ENCODE measurements at places on chromosomes 7 and 10.

GRCh38 chr7:101596898-101597297, 32.2 kb downstream of the MYL10 start:
- DNase-seq = no peak

DNA sequence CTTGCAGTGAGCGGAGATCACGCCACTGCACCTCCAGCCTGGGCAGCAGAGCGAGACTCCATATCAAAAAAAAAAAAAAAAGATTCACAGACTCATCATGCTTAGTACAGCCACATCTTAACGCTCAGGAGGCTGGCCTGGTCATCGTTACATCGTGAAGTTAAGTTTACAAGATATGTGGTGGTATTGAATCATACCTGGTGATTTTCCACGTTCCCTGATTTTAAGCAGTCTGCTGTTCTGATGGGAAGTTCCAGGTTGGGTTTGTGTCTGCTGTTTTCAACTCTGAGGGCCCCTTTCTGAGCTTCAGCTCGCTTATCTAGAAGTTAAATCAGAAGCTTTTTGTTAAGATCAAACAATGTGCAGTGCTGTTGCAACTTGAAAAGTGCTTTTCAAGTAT, 6.9 kb downstream of the PPP2R2D start:
- DNase-seq = peak; percentile 40

DNA sequence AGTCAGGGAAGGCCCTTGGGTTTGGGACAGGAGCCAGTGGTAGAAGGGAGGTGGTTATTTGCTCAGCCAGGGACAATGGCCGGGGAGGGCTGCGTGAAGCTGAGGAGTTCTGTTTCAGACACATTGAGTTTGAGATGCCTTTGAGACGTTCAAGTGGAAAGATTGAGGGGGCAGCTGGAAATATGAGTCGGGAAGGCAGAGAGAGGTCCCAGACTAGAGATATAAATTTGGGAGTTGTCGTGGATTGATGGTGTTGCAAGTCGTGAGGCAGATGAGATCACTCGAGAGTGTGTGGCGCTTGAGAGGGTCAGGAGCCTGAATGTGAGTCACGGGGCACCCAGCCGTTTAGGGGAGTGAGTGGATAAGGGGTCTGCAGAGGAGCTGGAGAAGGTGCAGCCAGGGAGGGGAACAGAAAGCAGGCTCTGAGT, 73.3 kb downstream of the ZMIZ1 start:
- DNase-seq = no peak

DNA sequence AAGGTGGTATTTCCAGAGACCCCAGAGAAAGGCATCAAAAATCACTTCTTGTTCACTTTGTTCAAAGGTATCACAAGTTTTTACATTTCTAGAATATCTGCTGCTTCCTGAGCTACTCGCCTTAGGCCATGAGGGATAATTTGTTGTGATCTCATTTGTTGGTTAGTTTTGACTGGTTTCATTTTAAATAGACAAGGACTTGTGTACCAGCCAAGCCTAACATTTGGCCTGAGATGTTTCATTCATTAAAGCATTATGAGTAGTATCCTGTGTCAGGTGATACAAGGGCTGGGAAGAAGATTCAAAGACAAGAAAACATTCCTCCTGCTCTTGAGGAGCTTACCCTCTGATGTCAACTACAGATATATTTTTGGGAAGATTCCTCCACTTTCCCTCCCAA, 170.3 kb upstream of the FAM171A1 start:
- DNase-seq = no peak

DNA sequence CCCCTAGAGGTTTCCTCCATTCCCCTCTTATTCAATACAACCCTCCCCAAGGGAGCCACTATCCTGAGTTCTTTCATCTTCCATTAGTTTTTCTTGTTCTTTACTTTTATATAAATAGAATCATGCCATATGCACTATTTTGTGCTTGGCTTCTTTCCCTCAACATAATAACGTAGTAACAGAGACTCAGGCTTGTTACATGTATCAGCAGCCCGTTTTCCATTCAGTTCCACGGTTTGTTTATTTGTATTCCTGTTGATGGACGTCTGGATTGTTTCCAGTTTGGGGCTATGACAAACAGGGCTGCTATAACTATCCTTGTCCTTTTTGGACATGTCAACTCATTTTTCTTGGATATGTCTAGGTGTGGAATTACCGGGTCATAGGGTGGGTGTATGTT, 264.4 kb upstream of the MKI67 start:
- DNase-seq = no peak

- DNase-seq = no peak
These were observed 21.9 kb upstream of the NEUROD6 start for GRCh38 chr7:31362401-31362800.

DNA sequence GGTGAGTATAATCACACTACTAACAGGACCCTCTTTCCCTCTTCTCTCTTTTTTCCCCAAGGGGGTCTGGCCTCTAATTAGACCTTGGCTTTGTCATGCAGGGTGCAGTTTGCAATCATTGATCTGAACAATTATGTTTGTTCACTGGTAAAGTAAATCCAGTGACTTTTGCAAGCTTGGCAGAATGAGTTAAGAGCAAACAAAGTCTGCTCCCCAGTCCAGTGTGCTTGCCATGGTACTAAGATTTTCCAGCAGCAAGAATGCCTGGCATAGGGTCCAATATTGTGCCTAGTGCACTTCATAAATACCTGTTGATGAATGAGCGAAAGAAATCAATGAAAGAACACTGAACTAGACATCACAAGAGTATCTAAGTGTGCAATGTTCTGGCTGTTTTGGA, 43.9 kb downstream of the PLXDC2 start:
- DNase-seq = no peak

GRCh38 chr7:5234852-5235831, 45.1 kb downstream of the WIPI2 start:
- DNase-seq = no peak

- DNase-seq = no peak
These were observed 71.9 kb downstream of the FAM13C start for GRCh38 chr10:59290448-59290847.

GRCh38 chr7:51315393-51316261, 982 bp downstream of the COBL start:
- no peak for DNase-seq

- DNase-seq = no peak
These were observed 633.8 kb upstream of the IGFBP3 start for GRCh38 chr7:46554688-46555422.

DNA sequence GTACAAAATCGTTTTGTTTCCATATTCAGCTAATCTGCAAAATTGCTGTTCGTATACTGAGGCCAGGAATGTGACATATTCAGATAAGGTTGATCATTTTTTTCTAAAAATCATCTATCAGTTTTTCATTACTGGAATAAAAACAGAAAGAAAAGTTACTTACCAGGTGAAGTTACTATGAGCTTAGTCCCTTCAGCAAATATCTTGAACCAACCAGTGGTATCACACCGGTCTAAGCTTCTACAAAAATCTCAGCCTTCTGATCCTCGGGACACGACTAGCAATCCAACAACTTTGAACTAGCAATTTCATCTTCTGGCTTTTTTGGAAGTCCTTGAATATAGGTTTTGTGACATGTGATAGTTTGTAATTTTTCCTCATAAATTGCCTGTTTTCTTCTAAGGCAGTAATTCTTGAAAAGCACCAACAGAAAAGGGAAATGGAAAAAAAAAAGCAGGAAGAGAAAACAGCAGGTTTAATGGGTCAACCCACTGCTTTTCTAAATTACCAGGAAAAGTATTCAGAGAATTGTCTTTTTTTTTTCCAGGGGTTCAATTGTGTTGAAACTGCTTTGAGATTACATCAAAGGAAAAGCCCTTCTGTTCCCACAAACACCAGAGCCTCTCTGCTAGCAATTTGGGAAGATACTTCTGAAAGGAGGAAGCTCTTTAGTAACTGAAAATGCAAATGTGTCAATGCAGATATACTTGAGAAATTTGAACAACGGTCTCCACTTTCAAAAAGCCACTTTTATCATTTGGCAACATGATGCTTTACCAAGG, 2.9 kb upstream of the TARP start:
- no peak for DNase-seq

- no peak for DNase-seq
These were observed 23.6 kb downstream of the PIP4K2A start for GRCh38 chr10:22690614-22691431.

DNA sequence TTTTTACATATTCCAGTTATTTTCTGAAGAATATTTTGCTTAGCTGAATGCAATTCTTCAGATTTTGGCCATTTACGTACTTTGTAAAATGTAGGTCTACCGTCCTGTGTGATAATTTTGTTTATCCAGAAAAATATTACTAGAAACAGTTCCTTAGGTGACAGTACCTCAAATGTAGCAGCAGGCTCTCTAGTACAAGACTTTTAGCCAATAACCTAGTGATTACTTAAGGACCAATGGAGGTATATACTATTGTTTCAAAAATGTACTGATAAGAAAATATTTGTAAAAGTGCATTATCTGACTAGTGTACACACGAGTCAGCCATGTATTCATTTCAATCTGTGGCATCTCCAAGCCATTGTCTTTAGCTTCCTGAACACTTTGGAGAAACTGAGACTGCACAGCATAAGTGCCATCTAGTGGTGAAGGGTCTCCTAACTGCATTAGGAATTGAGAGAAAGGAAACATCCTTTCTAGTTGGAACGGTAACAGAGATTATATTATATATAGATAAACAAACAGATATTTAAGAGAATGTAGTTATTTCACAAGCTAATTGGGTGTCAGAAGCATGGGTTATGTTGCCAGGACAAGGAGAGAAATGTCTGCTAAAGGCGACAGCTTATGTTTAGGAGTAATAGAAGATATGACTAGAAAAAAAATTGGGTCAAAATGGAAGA, 23.7 kb downstream of the RTKN2 start:
- DNase-seq = peak; percentile 81

- DNase-seq = peak; percentile 51
These were observed 6.3 kb downstream of the KLF6 start for GRCh38 chr10:3778692-3779157.

DNA sequence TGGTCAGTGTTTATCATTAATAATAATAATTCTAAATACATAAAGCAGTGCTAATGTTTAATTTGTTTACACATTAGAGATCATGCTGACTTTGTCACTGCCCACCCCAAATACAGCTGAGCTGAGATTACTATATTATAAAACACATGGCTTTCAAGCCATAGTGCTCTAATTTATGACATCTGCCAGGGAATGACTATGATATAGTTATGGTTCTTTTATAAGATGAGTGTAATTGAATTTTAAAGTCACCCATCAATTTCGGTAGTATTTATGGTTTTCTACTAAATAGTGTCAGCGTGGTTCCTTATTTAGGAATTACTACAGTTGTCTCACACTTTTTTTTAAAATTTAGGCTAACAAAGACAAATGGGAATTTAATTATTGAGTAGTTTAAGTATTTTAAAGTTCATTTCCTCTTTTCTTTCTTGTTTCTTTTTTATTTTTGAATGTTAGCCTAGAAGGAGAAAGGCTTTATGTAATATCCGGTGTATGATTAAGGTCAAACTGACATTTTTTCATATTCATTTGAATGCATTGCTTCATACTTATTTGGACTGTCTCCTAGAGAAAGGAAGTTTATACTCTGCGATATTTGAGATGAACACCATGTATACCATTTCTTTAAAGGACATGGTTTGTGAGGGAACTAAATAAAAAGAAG, 3.9 kb downstream of the CDK14 start:
- DNase-seq = no peak

DNA sequence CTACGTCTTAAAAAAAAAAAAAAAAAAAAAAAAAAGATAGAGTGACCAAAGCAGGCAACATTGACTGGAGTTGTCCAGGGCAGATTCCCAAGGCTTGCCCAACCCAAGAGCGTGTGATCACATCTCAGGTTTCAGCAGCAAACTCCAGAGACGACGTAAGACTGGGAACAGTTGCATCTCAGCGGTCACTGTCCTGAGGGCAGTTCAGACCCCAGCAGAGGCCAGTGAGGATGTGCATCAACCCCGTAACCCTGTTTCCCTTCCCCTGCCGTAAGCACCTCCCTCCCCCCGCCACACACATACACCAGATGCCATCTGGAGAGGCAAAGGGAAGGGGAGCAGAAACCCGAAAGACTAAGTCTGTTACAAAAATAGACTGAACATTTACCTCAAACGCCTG, 19.3 kb upstream of the TOMM7 start:
- DNase-seq = no peak

- DNase-seq = no peak
These were observed 1047.6 kb upstream of the AUTS2 start for GRCh38 chr7:68550635-68551034.

GRCh38 chr7:36765605-36766004, 41.3 kb upstream of the AOAH start:
- no peak for DNase-seq

DNA sequence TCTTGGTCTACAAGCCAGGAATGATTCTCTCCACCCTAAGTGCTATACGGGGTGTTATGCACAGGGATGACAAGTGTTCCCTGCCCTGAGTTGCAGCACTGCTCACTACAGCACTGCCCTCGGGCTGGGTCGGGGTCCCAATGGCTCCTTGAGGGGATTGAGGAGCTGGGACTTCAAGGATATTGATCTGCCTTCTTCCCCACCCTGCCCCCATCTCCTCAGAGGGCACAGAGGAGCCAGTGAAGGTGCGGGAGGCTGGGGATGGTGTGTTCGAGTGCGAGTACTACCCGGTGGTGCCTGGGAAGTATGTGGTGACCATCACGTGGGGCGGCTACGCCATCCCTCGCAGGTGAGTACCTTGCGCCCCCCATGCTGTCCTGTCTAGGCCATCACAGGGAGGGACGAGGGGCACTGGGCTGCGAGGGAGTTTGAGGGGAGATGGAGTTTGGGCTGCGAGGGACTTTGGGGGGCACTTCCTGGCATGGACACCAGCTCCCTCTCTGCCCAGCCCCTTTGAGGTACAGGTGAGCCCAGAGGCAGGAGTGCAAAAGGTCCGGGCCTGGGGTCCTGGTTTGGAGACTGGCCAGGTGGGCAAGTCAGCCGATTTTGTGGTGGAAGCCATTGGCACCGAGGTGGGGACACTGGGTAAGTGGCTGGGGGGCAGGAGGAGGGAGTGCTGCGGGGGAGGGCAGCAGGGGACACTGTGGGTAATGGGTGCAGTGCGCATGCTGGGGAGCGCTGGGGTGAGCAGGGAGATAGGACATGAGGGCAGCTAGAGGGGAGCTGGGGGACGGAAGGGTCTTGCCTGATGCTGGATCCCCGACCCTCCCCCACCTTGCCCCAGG, 10.3 kb downstream of the FLNC start:
- DNase-seq = no peak

- no peak for DNase-seq
These were observed 32.0 kb downstream of the C10orf90 start for GRCh38 chr10:126638542-126638941.

- no peak for DNase-seq
These were observed 49.0 kb upstream of the GRID1 start for GRCh38 chr10:86415583-86415982.

GRCh38 chr10:49666685-49667084, 12.8 kb upstream of the C10orf53 start:
- DNase-seq = no peak

- DNase-seq = peak; percentile 23
These were observed 5.7 kb downstream of the BLVRA start for GRCh38 chr7:43764039-43764761.

DNA sequence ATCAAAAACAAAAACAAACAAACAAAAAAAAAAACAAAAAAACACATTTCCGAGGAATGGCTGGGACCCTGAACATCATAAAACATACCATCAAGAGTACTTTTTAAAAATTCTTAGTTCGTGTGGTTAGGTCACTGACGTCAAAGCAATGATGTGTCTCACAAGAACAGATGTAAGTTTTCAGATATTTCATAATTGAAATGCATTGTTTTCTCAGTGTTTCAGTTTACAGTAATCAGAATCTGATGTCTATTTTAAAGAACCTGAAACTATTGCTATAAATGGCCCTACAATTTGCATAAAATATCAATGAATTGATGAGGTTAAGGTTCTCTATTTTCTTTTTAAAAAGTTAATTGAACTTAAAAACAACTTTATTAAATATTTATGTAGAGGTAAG, 103.7 kb upstream of the HGF start:
- DNase-seq = no peak
